ENCODE measurements at places on chromosomes 12 and 14.
A peak's percentile ranks its signal among the peaks of the same experiment; 100 is the strongest.

DNA sequence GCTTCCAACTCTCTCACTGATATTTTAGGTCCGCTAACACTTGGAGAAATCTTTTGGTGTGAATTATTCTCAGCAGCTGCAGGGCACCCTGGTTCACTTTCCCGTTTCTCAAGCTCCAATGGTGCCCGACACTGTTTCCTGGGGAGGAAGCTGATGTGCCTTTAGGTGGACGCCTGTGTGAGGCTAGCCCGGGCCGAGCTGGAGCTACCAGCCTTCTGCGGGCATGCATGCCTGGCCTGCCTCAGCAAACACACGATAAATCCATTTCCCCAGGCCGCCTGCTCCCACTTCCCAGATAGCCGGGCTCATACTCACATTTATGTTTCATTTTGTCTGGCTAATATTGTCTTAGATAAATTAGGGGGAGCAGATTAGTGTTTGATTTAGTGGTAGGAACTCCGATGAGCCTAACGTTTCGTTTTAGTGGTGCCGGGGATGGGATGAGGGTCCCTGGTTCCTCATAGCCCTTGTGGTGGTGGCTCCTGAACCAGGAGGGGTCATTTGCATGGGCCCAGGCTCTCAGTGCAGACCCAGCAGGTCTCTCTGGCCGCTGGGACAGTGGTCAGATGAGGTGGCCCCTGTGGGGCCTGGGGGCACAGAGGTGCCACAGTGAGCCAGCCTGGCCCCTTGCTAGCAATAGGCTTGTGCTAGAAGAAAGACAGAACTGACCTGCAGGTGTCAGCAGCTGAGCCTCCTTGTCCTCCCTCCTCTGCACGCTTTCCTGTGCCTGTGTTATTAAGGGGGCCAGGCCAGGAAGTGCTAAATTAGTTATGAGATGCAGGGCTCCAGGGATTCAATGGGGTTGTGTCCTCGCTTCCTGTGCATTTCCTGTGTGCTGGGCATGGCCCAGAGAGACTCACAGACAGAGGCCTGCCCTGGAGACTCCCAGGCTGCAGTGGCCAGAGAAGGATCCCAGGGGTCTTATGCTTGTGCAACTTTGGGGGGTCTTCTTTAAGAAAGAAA is 88.3 kb downstream of the KIF26A start:
- no peak for DNase-seq

DNA sequence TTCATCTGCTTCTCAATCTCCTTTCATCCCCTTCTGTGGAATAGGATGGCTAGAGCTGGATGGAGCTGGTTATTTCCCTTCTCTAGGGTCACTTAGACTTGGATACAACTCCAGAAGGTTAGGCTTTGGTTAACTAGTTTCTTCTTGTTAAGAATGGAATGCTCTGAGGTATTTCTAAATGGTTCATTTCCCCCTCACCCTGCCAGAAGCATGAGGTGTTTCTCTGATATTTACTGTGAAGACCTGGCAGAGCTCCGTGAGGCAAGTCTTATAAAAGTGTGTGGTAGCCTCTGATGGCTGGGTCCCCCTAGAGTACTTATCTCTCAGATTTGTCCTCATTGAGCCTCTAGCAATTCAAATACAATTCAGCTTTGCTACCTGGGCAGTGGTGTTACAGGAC is 207.9 kb downstream of the SLC16A7 start:
- no peak for DNase-seq

- DNase-seq = no peak
These were observed 166.9 kb downstream of the BRMS1L start for GRCh38 chr14:35992816-35993683.

DNA sequence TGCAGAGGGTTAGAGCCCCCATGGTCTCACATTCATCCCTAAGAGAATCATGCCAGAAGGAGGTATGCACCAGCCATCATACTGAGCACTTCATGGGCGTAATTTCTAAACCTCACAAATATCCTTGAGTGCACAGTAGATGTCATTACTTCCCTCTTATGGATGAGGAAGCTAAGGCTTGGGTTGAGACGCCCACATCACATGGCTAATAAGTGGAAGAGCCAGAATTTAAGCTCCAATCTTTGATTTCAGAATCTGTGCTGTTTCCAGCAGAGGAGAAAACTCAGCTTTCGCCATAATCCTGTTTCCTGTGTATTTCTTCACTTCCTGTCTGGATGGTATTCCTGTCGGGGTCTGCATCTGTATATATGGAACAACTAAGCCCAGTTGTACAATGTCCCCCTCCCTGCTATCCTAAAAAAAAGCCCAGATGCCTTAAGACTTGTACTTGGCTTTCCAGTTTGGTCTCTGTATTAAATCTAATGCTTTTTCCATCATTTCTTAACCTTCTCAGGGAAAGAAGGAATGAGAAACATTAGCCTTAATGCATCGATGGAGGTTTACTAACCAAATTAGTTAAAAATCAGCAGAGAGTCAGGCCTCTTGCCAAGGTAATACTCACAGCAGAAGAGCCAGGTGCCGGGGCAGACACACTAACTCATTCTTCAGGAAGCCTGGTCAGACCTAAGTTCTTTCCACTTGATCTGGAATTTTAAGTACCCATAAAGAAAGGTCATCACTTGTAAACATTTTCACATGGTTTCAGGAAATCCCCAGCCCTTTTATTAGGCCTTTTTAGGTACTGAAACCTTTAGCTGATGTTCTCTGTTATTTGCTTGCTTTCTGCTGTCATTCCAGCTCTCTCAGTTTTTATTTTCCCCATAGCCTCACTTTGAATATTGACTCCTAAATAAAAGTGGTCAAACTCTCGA is 5.3 kb downstream of the ISCU start:
- peak; percentile 21 for DNase-seq

- DNase-seq = no peak
These were observed 7.2 kb downstream of the HSP90AA1 start for GRCh38 chr14:102079700-102079979.

DNA sequence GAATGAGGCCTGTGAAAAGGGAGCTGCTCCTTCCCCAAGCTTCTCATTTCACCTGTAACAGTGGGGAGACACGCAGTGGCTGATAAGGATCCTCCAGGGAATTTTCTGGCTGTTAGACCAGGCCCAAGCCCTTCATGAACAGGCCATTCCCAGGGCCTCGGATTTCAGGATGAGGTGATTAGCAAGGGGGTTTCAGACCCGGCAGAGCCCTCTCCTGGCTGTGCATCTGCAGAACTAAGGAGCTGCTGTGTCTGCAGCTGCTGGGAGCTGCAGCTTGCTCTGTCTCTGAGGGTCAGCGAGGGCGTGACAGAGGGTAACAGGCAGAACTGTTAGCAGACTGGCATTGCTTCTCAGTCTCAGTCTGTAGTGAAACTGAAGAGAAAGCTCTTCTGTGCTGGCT is 110.4 kb downstream of the KCNA5 start:
- no peak for DNase-seq

- peak; percentile 64 for DNase-seq
These were observed 15.9 kb downstream of the KCTD10 start for GRCh38 chr12:109461049-109461845.

- DNase-seq = peak; percentile 67
These were observed 49.2 kb downstream of the TESPA1 start for GRCh38 chr12:54935235-54935951.
